Immature natural killer cell (primary cell): ENCODE measurements at places on chromosomes 1 and 21. TPM values are rescaled to one million over a fixed set of nuclear protein-coding genes. Genes with fewer than 3 reads are reported as not detected.

DNA sequence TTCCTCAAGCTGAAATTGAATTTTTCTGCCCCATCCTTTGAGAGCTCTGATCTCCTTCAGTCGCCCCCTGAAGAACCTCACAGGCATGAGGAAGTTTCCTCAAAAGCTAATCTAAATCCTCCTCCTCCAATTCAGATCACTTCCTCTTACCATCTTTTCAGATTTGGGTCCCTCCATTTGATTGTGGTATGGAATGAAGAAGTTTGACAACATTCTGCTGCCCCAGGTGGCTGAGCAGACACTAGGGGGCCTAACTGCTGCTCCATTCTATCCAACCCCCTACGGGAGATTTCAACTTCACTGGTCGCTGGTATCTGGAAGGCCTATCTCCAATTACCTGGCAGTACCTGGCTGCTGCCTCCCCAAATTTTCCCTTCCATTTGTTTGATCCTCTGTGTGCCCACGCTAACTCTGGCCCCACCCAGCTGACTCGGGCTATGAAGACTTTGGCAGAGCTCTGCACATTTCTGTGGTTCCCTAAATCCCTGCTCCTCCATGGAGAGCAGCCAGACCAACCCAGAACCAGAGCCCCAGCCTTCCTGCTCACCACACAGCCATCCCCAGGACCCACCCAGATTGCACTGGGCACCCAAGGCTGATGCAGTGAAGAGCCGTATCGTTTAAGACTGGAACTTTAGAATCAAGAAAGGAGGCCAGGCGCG lies 7.8 kb downstream of the IRF6 start:
- DNase-seq, result no peak
- H3K27me3 ChIP-seq, result peaks cover 4% of the 10 kb centered on the region
- peaks cover 38% of the 10 kb centered on the region for H3K36me3 ChIP-seq
- no peak overlapping the region for H3K4me3 ChIP-seq
- H3K4me1 ChIP-seq, result no peaks in the 10 kb centered on the region

GRCh38 chr1:62045574-62045973 lies 149.1 kb upstream of the L1TD1 start:
- no peak overlapping the region for H3K4me3 ChIP-seq
- H3K27ac ChIP-seq, result no peak overlapping the region
- H3K27me3 ChIP-seq, result no peaks in the 10 kb centered on the region
- no peaks in the 10 kb centered on the region for H3K4me1 ChIP-seq

GRCh38 chr1:199747984-199748383 lies 279.5 kb upstream of the NR5A2 start:
- no peak overlapping the region for H3K27ac ChIP-seq
- H3K4me3 ChIP-seq, result no peak overlapping the region
- DNase-seq, result no peak
- H3K4me1 ChIP-seq, result no peaks in the 10 kb centered on the region
- no peaks in the 10 kb centered on the region for H3K36me3 ChIP-seq
- no peaks in the 10 kb centered on the region for H3K27me3 ChIP-seq

DNA sequence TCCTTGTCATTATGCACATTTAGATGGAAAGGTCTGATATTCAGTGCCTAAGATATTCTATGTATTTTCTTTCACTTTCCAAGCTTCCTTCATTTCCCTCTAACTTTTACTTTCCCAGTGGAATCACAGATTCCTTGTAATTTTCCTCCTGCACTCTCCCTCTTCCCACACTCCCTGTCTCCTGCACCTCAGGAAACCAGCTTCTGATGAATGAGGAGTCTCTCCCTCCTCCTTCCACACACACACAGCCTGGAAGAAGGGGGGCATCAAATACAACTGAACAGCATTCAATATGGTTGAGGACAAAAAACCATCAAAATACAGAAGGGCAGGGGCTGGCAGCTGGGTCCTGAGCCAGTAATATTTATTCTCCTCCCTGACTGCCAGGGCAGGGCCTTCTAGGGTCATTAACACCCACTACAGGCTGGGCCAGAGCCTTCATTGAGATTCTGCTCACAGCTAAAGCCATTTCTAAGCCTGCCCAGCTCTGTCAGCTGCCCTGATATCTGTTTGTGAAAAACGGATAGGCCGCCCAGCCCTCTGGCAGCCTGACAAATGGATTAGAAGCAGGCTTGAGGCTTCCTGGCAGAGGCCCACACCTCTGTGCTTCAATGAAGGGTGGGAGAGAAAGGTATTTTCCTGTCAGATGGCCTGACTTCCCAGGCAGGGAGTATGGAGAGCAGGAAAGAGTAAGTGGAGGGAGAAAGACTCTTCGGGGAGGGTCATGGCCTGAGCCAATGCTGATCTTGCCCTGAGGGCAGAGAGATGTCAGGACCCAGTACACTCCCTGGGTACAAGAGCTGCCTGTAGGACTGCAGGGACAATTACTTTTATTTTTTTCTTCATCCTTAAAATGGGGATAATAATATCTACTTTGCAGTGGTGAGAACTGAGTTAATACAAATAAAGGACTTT lies 138.9 kb upstream of the SPATA6 start:
- H3K27ac ChIP-seq, result no peak overlapping the region
- no peak overlapping the region for H3K4me3 ChIP-seq
- no peaks in the 10 kb centered on the region for H3K4me1 ChIP-seq
- DNase-seq, result no peak

The TRMT1L gene
- 11.8 TPM for polyA plus RNA-seq

The SPRR2B gene
- polyA plus RNA-seq, result not detected

The SAMSN1 gene
- 15.4 TPM for polyA plus RNA-seq
